ENCODE measurements at places on chromosomes 2 and 18. TPM values are rescaled to one million over a fixed set of nuclear protein-coding genes. Genes with fewer than 3 reads are reported as not detected.

Gene HNMT
- total RNA-seq: 39.8 TPM

Gene CNGA3
- total RNA-seq: not detected

Gene MAP4K4
- 83.9 TPM for total RNA-seq

Gene PROC
- 0.13 TPM for total RNA-seq

Gene TMEM150A
- total RNA-seq: 15.1 TPM

Gene CAPN13
- not detected for total RNA-seq

Gene TUBB8B
- total RNA-seq: not detected

Gene TNFAIP6
- 32.4 TPM for total RNA-seq

Gene NCKAP5
- 2.2 TPM for total RNA-seq

Gene ZNF892
- total RNA-seq: 5.7 TPM

Gene CLIP4
- total RNA-seq: 14.4 TPM

Gene LBH
- 39.8 TPM for total RNA-seq

Gene MBP
- total RNA-seq: 1.8 TPM

Gene TEX44
- not detected for total RNA-seq

Gene C2orf72
- total RNA-seq: 0.26 TPM

Gene HSBP1L1
- 61.7 TPM for total RNA-seq

Gene ANKRD29
- 2.3 TPM for total RNA-seq

Gene IMPA2
- total RNA-seq: 18.5 TPM

Gene SOX11
- 21.8 TPM for total RNA-seq

Gene NEU2
- total RNA-seq: not detected

Gene GYPC
- 93.2 TPM for total RNA-seq
